Adrenal gland (tissue), 19 donors: ENCODE measurements at places on chromosomes 7 and 10. TPM values are rescaled to one million over a fixed set of nuclear protein-coding genes. Genes with fewer than 3 reads are reported as not detected.

GRCh38 chr10:62826273-62826672, 10.1 kb upstream of the EGR2 start:
- no peaks in the 10 kb centered on the region for H3K27me3 ChIP-seq
- no peaks in the 10 kb centered on the region for H3K36me3 ChIP-seq
- no peak overlapping the region for H3K27ac ChIP-seq
- H3K4me3 ChIP-seq, result no peak overlapping the region
- H3K4me1 ChIP-seq, result no peaks in the 10 kb centered on the region
- no peak for DNase-seq

DNA sequence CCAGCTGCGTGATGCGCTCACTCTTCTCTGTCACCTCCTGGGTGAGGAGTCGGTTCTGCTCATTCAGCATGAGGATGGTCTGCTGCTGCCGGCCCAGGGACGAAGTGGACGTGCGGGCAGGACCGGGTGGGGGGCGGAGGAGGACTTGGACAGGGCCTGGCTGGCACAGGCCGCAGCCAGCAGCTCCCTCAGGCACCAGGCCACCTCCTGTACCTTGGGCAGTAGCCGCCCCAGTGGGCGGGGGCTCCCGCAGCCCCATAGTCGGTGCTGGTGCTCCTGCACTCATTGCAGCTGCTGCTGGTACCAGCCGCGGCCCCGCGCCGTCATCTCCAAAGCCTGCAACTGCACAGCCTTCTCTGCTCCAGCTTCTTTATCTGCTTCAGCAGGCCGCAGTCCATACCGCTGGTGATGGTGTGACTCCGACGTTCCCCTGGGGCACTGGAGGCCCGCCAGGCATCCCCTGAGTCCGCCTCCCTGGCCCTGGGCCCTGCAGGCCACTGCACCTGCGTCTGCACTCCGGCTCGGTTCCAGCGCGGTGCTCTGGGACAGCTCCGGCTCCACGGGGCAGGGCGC, 884.9 kb upstream of the ZNF722 start:
- no peaks in the 10 kb centered on the region for H3K27me3 ChIP-seq
- H3K4me1 ChIP-seq, result no peaks in the 10 kb centered on the region
- DNase-seq, result no peak
- H3K27ac ChIP-seq, result no peak overlapping the region

Gene FAM171A1
- total RNA-seq, result 6.6 TPM

GRCh38 chr7:69078997-69079769, 519.1 kb upstream of the AUTS2 start:
- peak; percentile 32 for DNase-seq
- no peak overlapping the region for H3K4me3 ChIP-seq
- H3K4me1 ChIP-seq, result no peaks in the 10 kb centered on the region
- H3K36me3 ChIP-seq, result no peaks in the 10 kb centered on the region

GRCh38 chr7:78037603-78038002, 239.0 kb downstream of the PHTF2 start:
- DNase-seq, result no peak
- no peak overlapping the region for H3K27ac ChIP-seq
- no peak overlapping the region for H3K4me3 ChIP-seq

GRCh38 chr7:69953136-69954067, 355.1 kb downstream of the AUTS2 start:
- no peaks in the 10 kb centered on the region for H3K36me3 ChIP-seq
- no peak overlapping the region for H3K4me3 ChIP-seq
- H3K27ac ChIP-seq, result no peak overlapping the region
- DNase-seq, result no peak

- peak overlapping the region; percentile 91 for H3K4me3 ChIP-seq
- H3K27ac ChIP-seq, result peak overlapping the region; percentile 89
- H3K4me1 ChIP-seq, result peaks cover 34% of the 10 kb centered on the region
- DNase-seq, result peak; percentile 37
Measured at GRCh38 chr7:76048668-76048988, 722 bp downstream of the MDH2 start.

DNA sequence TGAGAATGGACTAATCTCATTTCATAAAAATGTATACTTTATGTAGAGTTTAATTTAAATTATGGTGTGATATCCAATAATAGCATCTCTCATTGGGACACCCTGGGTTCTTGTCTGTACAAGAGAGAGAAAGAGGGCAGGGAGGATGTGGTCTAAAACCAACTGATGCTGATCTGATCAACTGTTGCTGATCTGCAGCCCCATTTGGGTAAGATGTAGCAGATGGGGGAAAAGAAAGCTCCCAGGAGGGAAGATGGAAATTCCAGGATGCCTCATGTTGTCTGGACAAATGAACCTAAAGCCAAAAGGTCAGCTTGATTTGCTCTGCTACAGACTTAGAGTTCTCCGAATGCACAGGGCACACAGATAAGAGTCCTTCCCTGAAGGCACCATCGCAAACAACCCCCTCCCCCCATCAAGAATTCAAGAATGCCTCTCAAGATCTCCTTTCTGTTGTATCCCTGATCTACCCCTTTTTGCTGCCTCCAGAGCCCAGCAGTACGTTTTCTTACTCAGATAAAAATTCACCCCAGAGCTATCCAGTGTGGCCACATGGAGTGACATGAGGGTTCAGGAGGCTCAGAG, 171.4 kb upstream of the INHBA start:
- no peak for DNase-seq
- no peak overlapping the region for H3K27ac ChIP-seq
- no peaks in the 10 kb centered on the region for H3K27me3 ChIP-seq
- H3K4me3 ChIP-seq, result no peak overlapping the region
- no peaks in the 10 kb centered on the region for H3K36me3 ChIP-seq

Gene HMX3
- total RNA-seq, result 1.1 TPM

GRCh38 chr7:133513608-133514007, 260.7 kb downstream of the EXOC4 start:
- no peaks in the 10 kb centered on the region for H3K27me3 ChIP-seq
- H3K4me3 ChIP-seq, result no peak overlapping the region
- DNase-seq, result no peak

DNA sequence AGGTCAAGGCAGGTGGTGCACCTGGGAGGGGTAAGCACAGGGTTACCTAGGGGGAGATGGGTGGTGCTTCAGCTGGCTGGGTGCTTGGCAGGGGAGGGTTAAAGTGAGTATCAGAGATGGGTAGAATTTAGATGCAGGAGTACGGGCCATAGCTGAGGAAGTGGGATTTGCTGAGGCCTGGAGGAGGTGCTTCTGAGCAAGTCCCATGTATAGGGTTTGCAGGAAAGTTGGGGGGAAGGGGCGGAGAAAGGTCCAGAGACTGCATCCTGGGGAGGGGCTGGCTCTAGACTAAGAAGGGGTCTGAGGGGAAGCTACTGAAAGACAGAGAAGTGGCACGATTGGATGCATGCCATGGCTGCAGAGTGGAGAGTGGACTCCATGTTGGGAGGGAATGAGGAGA, 281.6 kb upstream of the ZNF32 start:
- H3K4me1 ChIP-seq, result no peaks in the 10 kb centered on the region
- H3K27ac ChIP-seq, result no peak overlapping the region
- no peak overlapping the region for H3K4me3 ChIP-seq
- DNase-seq, result no peak
- no peaks in the 10 kb centered on the region for H3K27me3 ChIP-seq

DNA sequence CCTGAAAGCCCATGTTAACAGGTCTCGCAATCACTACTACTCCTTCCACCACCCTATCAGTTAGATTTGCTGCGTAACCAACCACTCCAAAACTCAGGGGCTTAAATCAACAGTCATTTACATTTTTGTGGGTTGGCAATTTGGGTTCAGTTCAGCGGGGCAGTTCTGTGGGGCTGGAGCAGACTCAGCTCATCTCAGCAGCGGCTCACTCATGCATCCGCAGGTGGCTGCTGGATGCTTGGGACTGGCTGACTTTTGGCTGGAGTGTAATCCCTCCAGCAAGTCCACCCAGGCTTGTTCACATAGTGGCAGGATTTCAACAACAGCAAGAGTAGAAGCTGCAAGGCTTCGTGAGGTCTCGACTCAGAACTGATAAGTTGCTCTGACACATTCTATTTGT, 79.2 kb downstream of the NEUROD6 start:
- no peaks in the 10 kb centered on the region for H3K4me1 ChIP-seq
- DNase-seq, result no peak
- no peaks in the 10 kb centered on the region for H3K36me3 ChIP-seq
- H3K27ac ChIP-seq, result no peak overlapping the region
- no peak overlapping the region for H3K4me3 ChIP-seq
- H3K27me3 ChIP-seq, result no peaks in the 10 kb centered on the region

Gene PNLIPRP1
- 1.4 TPM for total RNA-seq

DNA sequence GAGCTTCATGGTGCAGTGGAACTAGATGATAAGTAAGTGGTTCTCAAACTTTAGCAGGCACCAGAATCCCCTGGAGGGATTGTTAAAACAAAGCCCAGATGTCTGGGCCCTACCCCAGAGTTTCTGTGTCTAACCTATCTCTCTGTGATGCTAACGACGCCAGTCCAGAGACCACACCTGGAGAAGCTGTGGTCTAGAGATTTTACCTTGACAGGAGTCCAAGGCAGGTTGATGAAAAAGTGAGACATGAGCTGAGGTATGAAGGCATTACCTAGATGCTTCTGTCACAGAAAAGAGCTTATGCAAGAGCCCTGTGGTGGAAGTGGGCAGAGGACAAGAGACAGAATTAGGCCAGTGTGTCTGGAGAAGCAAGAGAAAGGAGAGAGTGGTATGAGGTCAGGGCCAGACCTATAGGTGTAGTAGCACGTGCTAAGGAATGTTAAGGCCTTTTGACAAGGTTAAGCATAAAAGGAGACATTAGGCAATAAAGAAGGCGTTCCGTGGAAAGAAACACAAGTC, 184.3 kb upstream of the TCF7L2 start:
- H3K4me1 ChIP-seq, result no peaks in the 10 kb centered on the region
- H3K27ac ChIP-seq, result no peak overlapping the region
- H3K4me3 ChIP-seq, result no peak overlapping the region
- DNase-seq, result no peak
- no peaks in the 10 kb centered on the region for H3K27me3 ChIP-seq

Gene DENND11
- total RNA-seq, result 8.3 TPM

DNA sequence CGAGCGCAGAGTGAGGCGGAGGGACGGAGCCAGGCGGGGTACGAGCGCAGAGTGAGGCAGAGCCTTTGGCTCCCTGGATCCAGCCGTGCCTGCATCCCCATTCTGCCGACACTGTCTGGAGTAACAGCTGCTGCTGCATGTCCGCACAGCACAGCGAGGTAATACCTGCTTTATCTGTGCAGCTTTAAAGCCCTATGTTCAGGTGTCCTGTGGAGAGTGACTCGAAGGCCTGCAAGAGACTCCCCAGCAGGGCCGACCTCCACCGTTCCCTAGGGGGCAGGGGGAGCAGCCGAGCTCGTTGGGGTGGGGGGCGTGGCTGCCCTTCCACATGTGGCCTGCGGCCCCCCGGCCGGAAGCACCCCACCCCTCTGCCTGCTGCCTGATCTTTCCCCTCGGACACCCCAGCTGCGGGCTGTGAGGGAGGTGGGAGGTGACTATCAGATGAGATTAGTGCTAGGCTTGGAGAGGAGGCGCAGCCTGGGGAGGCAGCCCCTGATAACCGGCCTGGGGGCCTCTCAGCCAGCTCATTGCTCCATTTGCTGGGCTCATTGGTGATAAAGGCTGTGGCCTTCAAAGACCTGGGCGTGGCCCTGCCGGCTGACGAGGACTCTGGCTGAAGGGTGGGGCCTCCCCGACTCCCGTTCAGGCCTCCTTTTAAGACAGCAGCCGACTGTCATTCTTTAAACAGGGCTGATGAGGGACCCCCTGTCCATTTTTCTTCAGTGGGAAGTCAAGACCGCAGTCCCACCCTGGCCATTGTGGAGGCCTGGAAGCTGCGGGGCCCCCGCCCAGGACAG, 8.0 kb downstream of the VENTX start:
- no peaks in the 10 kb centered on the region for H3K27me3 ChIP-seq
- peak; percentile 91 for DNase-seq
- no peaks in the 10 kb centered on the region for H3K36me3 ChIP-seq
- peak overlapping the region; percentile 83 for H3K27ac ChIP-seq
- no peak overlapping the region for H3K4me3 ChIP-seq
- H3K4me1 ChIP-seq, result peaks cover 19% of the 10 kb centered on the region

DNA sequence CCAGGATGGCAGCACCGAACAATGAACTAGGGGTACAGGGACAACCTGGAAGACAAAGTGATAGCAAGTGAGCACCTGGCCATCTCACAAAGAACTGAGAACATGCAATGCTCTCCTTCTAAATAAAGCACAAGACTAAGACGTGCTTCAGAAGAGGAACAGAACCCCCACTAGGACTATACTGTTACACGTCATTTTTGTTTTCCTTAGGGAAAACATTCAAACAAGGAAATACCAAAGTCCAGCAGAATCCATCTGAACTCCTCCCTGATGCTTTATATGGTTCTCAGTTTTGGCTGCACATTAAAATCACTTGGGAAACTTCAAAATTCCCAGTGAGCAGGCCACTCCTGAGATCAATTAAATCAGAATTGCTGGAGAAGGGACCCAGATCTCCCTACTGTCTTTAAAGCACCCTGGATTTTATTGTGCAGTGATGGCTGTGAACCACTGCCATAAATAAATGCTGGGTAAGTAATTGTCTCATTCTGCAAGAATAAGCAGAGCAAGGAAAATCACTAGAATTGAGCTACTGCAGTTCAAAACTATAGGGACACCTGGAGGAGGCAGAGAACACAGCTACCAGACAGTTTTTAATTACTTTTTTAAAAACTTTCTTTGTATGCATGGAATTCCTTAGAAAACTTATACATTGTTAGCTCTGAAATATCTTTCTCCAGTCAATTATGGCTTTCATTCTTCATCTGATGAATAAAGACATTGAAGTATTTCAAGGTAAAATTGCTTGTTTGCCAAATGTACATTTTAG, 866.5 kb upstream of the GHITM start:
- H3K36me3 ChIP-seq, result no peaks in the 10 kb centered on the region
- H3K4me1 ChIP-seq, result no peaks in the 10 kb centered on the region
- no peaks in the 10 kb centered on the region for H3K27me3 ChIP-seq

- DNase-seq, result no peak
- H3K4me3 ChIP-seq, result no peak overlapping the region
- H3K36me3 ChIP-seq, result no peaks in the 10 kb centered on the region
- no peak overlapping the region for H3K27ac ChIP-seq
Measured at GRCh38 chr7:78642751-78643150, 810.7 kb downstream of the MAGI2 start.

DNA sequence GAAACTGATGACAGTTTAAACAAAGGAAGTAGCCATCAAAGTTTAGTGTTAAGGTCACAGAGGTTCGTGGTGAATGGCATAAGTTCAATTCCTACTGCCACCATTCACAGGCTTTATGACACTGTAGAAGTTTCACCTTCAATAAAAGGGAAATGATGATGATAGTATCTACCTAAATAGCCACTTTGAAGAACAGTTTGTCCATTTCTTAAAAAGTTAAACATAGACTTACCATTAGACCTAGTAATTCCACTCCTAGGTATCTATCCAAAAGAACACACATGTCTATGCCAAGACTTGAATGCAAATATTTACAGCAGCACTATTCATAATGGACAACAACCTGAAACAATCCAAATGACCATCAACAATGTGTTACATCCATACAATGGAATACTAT, 18.9 kb upstream of the GSTK1 start:
- H3K36me3 ChIP-seq, result no peaks in the 10 kb centered on the region
- no peak overlapping the region for H3K4me3 ChIP-seq
- H3K4me1 ChIP-seq, result peaks cover 4% of the 10 kb centered on the region
- no peak for DNase-seq
